ENCODE measurements at places on chromosomes 1 and 21.

- DNase-seq, result peak; percentile 77
These were observed 81.7 kb upstream of the ZNF648 start for GRCh38 chr1:182143154-182143657.

DNA sequence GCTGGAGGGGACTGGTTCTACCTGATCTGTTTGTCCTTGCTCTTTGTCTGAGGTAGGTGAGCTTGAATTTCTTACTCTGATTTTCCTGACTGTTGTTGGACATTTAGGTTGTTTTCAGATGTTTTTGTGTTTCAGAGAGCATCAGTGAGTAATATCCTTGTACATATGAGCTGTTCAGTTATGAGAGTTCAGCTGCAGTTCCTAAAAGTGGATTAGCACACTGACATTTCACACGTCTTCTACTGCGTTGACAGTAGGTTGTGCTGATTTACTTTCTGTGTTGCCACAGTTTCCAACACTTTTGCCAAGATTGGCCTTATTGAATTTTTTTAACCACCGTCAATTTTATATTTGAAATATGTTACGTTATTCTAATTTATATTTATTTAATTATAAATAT is 27.7 kb downstream of the CXADR start:
- DNase-seq, result no peak

GRCh38 chr1:116370181-116370580 is 2.9 kb upstream of the ATP1A1 start:
- DNase-seq, result no peak

- peak; percentile 26 for DNase-seq
These were observed 47.0 kb downstream of the AHDC1 start for GRCh38 chr1:27556781-27557595.

DNA sequence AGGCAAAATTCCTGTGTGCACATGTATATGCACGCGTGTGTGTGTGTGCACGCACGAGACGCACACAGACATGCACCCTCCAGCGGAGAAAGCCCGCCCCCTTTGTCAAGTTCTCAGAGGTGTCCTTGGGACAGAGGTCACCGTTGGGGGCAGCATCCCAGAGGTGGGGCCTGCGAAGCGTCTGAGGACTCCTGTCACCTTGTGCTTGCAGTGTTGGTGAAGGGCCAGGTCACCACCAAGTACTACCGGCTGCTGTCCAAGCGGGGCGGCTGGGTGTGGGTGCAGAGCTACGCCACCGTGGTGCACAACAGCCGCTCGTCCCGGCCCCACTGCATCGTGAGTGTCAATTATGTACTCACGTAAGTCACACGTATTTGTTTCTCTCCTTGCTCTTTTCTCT is 42.6 kb downstream of the SIM2 start:
- DNase-seq, result no peak

DNA sequence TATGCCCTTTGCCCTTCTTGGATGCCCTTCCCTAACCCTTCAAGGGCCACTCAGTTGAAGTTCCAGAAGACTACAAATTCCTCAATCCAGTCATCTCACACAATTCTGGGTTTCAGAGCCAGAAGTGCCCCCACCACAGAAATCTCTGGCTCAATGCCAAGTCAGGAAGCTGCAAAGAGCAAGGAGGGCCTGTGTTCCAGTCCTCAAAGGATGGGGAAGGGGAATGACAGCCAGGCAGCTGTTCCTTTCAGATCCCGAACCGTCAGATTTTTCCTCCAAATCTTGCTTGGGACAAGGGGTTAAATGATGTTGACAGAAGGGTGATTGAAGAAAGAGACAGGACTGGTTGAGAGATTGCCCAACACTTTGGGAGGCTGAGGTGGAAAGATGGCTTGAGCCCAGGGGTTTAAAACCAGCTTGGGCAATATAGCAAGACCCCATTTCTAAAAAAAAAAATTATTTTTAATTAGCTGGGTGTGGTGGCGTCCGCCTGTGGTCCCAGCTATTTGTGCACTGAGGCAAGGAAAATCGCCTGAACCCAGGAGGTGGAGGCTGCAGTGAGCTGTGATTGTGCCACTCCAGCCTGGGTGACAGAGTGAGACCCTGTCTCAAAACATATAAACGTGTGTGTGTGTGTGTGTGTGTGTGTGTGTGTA is 716 bp upstream of the HPDL start:
- DNase-seq, result no peak

- DNase-seq, result no peak
These were observed 7.7 kb downstream of the SNX27 start for GRCh38 chr1:151619489-151620093.

DNA sequence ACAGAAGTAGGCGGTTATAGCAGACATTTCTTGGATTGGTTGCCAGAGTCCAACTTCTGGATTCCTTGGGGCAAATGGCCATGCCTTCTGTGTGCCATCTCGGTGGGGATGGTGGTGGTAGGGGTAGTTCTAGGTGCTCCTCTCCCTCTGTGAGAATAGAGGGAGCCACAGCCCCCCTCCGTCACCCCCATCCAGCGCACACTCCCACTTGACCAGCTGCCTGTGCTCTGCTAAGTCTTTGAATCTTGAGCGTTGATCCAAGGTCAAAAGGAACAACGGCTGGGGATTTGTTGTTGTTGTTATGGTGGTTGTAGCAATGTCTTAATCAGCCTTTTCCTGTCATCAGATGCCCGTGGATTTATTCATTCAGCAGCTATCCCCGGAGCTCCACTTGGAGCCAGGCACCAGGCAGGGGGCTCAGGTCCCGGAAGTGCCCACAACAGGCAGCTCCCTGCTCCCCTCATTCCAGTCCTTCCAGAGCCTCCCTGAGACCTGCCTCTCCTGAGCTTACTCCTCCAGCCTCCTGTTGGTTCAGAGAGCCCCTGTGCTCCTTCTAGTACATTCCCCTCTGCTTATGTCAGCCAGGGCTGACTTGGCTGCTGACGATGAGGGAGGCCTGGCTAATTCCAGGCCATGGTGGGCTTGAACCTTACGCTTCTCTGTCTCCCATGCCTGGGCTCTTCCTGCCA is 146.6 kb upstream of the WNT4 start:
- no peak for DNase-seq

DNA sequence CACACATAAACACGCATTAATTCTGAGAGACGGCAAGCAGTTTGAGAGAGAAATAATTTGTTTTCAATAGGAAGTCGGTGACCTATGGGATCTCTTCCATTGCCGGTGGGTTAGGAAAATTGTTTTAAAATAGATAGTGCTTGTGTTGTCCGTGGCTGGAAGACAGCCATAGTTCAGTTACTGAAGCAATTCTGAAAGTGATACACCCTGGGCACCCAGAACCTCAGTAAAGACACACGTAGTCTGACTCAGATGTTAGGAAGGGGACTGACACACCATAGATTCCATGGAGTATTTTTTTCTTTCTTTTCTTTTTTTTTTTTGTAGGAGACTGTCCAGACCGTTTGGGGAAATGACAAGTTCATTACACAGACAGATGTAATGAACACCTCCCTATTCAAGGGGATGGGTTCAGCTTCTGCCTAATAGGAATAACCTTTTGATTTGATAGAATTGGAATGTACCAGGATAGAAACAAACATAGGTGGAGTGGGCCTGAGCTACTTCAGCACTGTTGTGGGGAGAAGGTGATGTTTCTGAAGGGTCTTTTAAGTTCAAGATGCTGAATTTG is 1.6 kb downstream of the C1orf21 start:
- DNase-seq, result no peak

GRCh38 chr1:55981010-55981650 is 598.2 kb downstream of the PLPP3 start:
- DNase-seq, result no peak

GRCh38 chr1:227440182-227440581 is 121.9 kb upstream of the CDC42BPA start:
- DNase-seq, result no peak

GRCh38 chr1:8763888-8764287 is 53.6 kb downstream of the RERE start:
- no peak for DNase-seq

DNA sequence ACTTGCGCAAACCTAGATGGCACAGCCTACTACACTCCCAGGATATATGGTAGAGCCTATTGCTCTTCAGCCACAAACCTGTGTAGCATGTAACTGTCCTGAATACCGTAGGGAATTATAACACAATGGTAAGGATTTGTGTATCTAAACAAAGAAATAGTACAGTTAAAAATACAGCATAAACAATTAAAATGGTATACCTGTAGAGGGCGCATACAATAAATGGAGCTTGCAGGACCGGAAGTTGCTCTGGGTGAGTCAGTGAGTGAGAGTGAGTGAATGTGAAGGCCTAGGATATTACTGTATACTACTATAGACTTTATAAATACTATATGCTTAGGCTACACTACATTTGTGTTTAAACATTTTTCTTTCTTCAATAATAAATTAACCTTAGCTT is 99.3 kb downstream of the PLD5 start:
- no peak for DNase-seq

DNA sequence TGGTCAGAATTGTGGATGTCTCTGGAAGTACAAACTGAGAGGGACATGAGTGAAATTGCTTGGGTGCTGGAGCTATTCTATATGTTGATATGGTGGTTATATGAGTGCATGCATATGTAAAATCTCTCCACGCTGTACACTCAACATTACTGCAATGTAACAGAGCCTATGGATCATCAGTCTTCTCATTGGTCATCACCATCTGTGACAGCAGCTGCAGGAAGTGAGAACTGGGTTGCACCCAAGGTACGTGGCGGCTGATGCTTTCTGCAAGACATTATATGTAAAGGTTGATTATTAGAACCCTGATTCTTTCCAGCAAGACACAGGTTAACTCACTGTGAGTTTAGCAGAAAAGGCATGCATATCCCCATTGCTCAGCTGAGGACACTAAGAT is 387.1 kb downstream of the OMA1 start:
- no peak for DNase-seq

- no peak for DNase-seq
These were observed 58.8 kb downstream of the CAPZB start for GRCh38 chr1:19426294-19427086.

DNA sequence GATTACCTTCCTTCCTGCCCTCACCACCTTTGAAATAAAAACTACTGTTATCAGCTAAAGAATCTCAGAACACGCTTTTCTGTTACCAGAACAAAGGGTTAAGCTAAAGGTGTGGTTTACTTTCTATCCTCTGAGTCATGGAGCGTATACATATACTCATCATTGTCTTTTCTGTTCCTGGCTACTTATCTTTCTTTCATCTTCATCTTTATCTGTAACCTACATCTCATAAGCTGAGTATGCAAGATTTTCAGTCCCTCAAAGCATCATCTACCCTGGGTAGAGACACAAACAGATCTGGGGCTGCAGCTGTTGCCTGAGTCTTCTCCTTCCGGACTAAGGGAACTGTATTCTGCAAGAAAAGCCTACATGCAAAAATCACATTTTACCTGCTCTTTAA is 75.6 kb downstream of the LMO4 start:
- DNase-seq, result no peak

GRCh38 chr1:6423321-6423999 is 1.1 kb upstream of the ESPN start:
- DNase-seq, result peak; percentile 80

DNA sequence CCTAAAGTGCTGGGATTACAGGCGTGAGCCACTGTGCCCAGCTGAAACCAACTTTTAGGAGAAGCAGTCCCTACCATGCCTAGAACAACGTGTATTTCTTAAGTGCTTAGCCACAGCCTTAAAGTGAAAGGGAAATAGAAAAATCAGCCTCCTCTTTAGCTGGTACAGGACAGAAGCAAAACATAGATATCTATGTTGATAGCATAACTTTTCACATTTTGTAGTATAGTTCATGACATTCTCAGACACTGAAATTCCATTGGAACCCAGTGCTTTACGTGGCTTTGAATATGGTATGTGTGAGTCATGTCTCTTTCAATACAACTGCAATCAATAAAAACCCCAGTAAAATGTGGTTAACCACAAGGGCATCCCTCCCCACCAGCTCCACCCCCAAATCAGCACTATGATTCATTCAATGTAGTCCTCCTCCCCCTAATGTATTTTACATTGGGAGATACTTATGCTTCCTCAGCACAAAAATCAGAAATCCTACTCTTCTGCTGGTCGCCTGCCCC is 32.1 kb downstream of the TGFB2 start:
- no peak for DNase-seq

DNA sequence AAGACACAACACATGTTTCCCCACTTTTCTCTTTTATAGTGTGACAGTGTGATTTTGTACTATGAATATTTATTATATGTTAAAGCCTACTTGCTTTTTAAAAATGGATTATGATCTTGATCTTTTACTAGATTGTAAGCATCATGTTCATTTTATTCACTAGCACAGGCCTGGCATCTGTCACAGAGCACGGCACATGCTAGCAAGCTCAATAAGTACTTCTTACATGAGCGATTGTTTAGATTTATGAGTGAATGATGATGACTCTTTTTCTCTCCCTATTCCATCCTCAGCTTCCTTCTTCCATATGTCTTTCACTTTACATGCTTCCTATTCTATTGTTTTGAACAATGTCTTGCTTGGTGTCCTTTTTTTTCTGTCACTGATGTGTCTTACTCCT is 1454.1 kb downstream of the MRPL39 start:
- DNase-seq, result no peak

GRCh38 chr1:151539321-151540020 is 638 bp upstream of the TUFT1 start:
- DNase-seq, result peak; percentile 97

GRCh38 chr1:154999571-155000410 is 2.8 kb upstream of the ZBTB7B start:
- DNase-seq, result peak; percentile 53

GRCh38 chr1:41322835-41323234 is 38.4 kb upstream of the FOXO6 start:
- peak; percentile 94 for DNase-seq

DNA sequence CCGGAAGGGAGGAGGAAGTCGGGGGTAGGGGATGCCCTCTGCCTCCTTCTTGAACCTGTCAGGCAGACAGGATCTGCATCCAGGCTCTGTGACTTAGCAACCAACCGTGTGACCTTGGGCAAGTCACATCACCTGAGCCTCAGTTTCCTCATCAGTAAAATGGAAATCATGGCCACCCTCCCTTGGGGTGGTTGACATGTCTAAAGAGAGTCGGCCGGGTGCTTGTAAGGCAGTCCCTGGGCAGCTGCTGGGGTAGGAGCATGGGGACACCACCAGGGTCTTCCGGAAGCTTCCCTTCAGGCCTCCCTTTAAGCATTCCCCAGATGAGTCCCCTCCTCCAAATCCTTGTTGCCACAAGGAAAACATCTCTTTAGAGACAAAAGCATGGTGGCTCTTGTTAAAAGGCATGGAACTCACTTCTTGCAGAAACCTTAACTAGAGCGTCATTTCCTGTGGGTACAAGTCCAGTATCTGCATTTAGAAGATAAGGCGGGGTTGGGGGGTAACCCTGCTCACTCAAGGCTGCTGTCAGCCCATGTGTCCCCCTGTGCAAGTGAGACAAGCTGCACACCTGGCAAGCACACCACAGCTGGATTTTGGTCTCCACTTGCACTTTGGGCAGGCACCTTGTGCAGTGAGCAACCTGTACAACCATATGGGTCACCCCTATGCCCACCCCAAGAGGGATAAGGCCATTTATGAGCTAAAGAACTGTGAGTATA is 10.4 kb downstream of the CLCNKB start:
- no peak for DNase-seq

DNA sequence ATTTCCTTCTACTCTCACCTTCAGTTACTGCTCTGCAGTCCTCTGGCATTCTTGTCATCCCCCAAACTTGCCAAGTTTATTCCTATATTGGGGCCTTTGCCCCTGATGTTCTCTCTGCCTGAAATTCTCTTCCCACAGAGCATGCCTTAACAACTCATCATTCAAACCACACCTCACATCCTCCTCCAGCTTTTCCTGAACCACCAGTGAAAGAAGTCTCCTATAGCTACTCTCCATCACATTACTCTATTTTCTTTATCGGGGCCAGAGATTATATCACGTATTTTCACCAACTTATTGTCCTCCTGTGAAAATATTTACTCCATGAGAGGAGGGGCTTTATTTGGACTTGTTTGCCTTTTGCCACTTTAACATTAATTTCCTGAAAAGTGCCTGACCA is 32.1 kb downstream of the EXTL2 start:
- DNase-seq, result no peak
